ENCODE measurements at places on chromosomes 1 and 21.

GRCh38 chr1:44293761-44294315 lies 61.2 kb downstream of the ERI3 start:
- no peak for DNase-seq

GRCh38 chr21:38268864-38269575 lies 12.2 kb downstream of the KCNJ15 start:
- no peak for DNase-seq

- no peak for DNase-seq
Measured at GRCh38 chr1:66490816-66491215, 43.1 kb upstream of the SGIP1 start.

GRCh38 chr1:33338048-33338439 lies 17.1 kb upstream of the A3GALT2 start:
- DNase-seq: no peak

GRCh38 chr1:12162459-12163137 lies 4.2 kb upstream of the TNFRSF1B start:
- no peak for DNase-seq

GRCh38 chr1:81237473-81238089 lies 563.2 kb upstream of the ADGRL2 start:
- DNase-seq: no peak

All from activated CD8-positive, alpha-beta memory T cell treated with anti-CD3 and anti-CD28 coated beads for 4 hours (primary cell).